Endothelial cell (in vitro differentiated cells): ENCODE measurements at places on chromosomes 7 and 10. TPM values are rescaled to one million over a fixed set of nuclear protein-coding genes. Genes with fewer than 3 reads are reported as not detected.

- H3K4me3 ChIP-seq: no peak overlapping the region
- H3K27ac ChIP-seq: no peak overlapping the region
- peaks cover 4% of the 10 kb centered on the region for H3K36me3 ChIP-seq
- DNase-seq: no peak
- H3K4me1 ChIP-seq: peaks cover 4% of the 10 kb centered on the region
These were observed 39.6 kb downstream of the JAZF1 start for GRCh38 chr7:28140979-28141378.

DNA sequence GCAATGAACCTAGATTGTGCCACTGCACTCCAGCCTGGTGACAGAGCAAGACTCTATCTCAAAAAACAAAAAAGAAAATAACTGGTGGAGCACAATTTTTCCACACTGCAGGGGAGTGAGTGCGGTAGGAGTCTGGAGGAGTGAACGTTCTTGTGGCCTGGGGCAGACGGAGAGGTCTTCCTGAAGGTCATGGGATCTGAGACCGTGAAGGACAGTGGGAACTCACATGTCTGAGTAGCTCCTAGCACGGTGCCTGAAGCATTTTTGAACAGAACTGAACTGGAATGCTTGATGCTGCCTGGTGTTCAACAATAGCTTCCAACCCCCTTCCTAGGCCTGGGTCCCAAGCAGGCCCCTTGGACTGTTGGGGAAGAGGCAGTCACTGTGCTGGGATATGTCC lies 84.3 kb upstream of the PODXL start:
- no peak overlapping the region for H3K4me3 ChIP-seq
- peaks cover 7% of the 10 kb centered on the region for H3K4me1 ChIP-seq
- DNase-seq: no peak

- no peak for DNase-seq
- no peak overlapping the region for H3K27ac ChIP-seq
- H3K27me3 ChIP-seq: peaks cover 2% of the 10 kb centered on the region
These were observed 383.4 kb upstream of the ADARB2 start for GRCh38 chr10:2120746-2121145.

DNA sequence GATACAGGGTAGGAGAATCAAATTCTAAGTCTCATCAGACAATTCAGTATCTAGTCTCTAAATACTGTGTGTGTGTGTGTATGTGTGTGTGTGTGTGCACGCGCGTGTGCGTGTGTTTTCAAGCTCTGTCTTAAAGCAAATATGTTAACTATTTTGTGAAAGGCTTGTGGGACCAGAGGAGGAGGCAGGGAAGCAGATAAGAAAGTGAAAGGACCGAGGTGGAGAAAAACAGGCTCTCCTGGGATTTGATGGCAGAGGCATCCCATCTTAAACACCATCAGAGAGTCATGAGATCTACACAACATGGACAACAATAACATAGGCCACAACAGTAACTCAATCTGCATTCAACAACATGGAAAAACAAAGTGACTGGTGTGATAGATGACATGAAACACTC lies 67.1 kb downstream of the PIP4K2A start:
- H3K4me1 ChIP-seq: peaks cover 84% of the 10 kb centered on the region
- H3K4me3 ChIP-seq: peak overlapping the region; percentile 85
- H3K36me3 ChIP-seq: peaks cover 24% of the 10 kb centered on the region
- peaks cover 5% of the 10 kb centered on the region for H3K27me3 ChIP-seq
- peak overlapping the region; percentile 99 for H3K27ac ChIP-seq
- DNase-seq: no peak

DNA sequence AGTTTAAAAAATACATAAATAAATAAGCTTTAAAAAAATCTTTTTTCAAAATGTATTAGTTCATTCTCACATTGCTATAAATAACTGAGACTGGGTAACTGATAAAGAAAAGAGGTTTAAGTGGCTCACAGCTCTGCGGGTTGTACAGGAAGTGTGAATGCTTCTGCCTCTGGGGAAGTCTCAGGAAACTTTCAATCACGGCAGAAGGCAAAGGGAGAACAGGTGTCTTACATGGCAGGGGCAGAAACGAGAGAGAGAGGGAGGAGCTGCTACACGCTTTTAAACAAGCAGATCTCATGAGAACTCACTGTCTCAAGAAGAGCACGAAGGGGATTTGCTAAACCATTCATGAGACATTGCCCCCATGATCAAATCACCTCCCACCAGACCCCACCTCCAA lies 114.6 kb downstream of the DNAJC1 start:
- no peaks in the 10 kb centered on the region for H3K4me1 ChIP-seq
- no peak for DNase-seq
- H3K36me3 ChIP-seq: peaks cover 14% of the 10 kb centered on the region
- no peak overlapping the region for H3K4me3 ChIP-seq

DNA sequence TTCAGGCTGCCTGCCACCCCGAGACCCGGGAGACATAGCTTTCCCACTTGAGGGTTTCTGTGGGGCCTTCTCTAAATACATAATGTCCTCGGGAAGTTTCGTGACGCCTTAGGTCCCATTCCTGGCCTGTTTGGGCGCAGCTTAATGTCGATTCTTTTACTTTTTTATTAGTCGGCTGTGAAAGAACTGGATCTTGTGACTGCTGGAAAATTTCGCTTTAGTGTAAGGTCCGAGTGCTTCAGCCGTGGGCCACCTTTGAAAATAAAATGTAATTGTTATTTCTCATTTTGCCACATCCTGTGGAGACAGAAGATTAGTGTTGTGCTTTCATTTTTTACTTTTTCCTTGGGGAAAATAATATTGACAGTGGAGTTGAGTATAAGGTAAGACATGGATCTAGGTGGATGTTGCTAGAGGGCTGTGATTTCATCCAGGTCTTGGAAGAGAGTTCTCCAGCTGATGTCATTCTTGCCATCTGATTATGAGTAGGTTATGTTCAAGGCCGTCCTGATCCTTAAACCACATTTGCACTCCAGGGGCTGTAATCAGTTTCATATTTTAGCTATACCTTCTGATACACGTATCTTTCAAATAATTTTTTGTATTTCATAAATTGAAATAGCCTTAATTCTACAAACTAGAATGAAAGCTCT lies 830 bp downstream of the RAB18 start:
- H3K4me3 ChIP-seq: peak overlapping the region; percentile 99
- DNase-seq: no peak
- peak overlapping the region; percentile 32 for H3K27ac ChIP-seq
- peaks cover 2% of the 10 kb centered on the region for H3K27me3 ChIP-seq
- H3K4me1 ChIP-seq: peaks cover 14% of the 10 kb centered on the region
- no peaks in the 10 kb centered on the region for H3K36me3 ChIP-seq

DNA sequence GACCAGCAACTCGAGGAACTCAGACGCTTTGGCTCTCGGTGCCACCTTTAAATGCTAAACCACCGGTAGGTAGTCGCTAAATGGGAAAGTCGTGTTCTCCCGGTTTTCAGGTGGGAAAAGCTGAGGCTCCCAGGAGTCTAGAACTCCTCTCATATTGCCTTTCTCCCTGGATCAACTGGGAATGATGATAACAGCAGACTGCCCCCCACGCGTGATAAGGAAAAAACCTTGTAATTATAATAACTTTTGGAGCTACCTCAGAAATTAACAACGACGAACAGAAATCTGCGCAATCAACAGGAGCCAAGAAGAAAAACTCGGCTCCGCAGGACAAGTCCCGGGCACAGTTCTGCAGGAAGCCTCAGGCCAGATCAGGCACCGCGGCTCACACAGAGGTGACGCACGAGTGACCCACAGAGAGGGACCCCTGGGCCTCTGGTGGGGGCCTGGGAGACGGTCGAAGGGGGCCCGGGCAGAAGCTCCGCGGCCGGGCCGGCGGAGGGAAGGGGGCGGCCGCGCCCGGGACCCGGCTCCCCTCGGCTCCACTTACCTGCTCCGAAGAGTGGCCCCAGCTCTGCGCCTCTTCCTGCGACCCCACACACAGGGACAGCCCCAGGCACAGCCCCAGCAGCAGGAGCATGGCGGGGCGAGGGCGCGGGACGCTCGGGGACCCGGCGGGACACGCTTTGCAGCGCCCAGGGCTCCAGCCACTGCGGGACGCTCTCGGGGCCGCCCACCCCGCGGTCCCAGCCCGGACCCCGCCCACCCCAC lies at the start of gene ITIH5:
ITIH5 (minus strand) TSS at position 714 of the 771 bp plus-strand sequence; CDS start at position 640, 74 bp downstream.
- H3K4me3 ChIP-seq: peak within 1 kb of the TSS; percentile 88
- H3K4me1 ChIP-seq: peaks cover 7% of the 10 kb centered on the region
- no peak within 1 kb of the TSS for H3K27ac ChIP-seq
- peaks cover 14% of the 10 kb centered on the region for H3K27me3 ChIP-seq

DNA sequence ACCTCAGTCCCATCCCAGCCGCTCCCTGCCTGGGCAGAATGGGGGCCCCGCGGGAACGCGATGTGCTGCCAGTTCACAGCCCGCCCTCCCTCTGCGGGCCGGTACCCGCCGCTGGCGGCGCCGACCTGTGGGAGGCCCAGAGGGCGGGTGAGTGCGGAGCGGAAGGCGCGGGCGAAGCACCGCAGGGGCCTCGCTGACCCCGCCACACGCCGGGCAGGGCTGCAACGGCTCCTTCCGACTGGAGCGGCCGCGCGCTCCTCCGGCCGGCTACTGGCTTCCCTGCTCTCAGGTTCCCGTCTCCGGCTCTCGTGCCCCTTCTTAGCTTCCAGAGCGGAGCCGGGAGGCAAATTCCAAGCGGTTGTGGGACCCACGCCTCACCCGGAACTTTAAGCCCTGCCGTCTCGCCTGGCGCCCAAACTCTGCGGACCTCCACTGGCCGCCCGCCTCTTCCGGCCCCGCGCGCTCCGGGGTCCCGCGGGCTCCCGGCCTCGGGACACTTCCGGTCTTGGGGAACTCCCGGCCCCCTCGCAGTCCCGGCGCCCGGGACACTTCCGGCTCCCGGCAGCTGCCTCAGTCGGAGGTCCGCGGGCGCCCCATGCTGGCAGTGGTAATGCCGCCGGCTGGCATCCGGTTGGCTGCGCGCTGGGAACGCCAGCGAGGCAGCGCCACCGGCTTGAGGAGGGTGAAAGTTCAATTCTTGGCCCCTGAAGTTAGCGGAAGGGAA lies at the start of gene CYREN:
CYREN (minus strand) TSS at position 434 of the 724 bp plus-strand sequence. CDS start 1,785 bp downstream, outside the sequence.
- H3K4me3 ChIP-seq: peak within 1 kb of the TSS; percentile 95
- H3K4me1 ChIP-seq: peaks cover 42% of the 10 kb centered on the region
- H3K36me3 ChIP-seq: peaks cover 33% of the 10 kb centered on the region
- peak; percentile 94 for DNase-seq
- H3K27me3 ChIP-seq: peaks cover 26% of the 10 kb centered on the region

GRCh38 chr10:75508239-75508813 lies 76.9 kb downstream of the LRMDA start:
- peaks cover 7% of the 10 kb centered on the region for H3K36me3 ChIP-seq
- H3K4me3 ChIP-seq: no peak overlapping the region
- DNase-seq: no peak
- no peaks in the 10 kb centered on the region for H3K27me3 ChIP-seq

Gene MKX
- 0.80 TPM for total RNA-seq

Gene CYP2E1
- total RNA-seq: 7.7 TPM

Gene GARIN1A
- total RNA-seq: 4.3 TPM

Gene MRC1
- total RNA-seq: 35.7 TPM

Gene SAP25
- total RNA-seq: 2.6 TPM

Gene FIS1
- total RNA-seq: 150 TPM
